ENCODE measurements at places on chromosomes 6 and 20. TPM values are rescaled to one million over a fixed set of nuclear protein-coding genes. Genes with fewer than 3 reads are reported as not detected.

GRCh38 chr6:156988276-156989158 is 211.3 kb downstream of the ARID1B start:
- DNase-seq: no peak

GRCh38 chr6:137925141-137925698 is 58.2 kb downstream of the TNFAIP3 start:
- no peak for DNase-seq

SMOC2 gene
- 213 TPM for total RNA-seq

DNA sequence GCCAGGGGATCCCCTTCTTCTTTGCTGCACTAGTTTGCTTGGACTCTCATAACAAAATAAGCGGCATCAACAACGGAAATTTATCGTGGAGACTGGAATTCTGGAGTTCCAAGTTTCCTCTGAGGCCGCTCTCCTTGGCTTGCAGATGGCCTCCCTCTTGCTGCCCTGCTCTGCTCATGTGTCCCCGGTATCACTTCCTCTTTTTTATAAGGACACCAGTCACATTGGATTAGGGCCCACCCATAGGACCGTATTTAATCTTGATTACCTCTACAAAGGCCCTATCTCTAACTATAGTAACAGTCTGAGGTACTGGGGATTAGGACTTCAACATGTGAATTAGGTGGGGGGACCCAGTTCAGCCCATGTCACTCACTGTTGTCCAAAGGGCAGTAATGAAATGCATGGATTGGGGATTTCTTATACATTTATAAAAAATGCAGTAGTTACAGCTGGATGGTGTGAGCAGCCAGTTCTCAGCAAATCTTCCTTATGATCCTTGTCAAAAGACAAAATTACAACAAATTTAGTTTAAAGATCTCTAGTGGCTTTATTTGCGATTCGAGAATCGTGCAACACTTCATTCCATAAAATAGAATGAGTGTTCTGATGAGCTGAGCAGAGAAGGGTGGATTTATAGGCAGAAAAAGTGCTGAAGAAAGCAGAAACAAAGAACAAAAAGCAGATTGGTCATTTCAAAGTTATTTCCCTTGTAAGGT is 59.3 kb upstream of the AKAP12 start:
- DNase-seq: no peak

Measured in mucosa of gallbladder (tissue), 1 donor.